ENCODE measurements at places on chromosomes 12 and 14.
A peak's percentile ranks its signal among the peaks of the same experiment; 100 is the strongest.

DNA sequence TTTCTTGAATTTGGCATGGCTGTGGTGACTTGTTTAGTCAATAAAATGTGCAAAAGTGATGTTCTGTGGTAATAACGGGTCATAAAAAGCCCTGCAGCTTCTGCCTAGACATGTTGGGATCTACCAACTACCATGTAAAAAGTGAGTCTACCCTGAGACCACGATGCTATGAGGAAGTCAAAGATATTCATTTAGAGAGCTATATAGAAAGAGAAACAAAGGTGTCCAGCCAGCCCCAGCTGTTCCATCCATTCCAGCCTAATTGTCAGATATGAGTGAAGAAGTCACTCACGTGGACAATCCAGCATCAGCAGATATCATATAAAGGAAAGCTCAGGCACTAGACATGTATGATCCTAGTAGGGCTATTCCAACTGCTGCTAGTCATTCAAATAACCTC, 117.2 kb upstream of the SSTR1 start:
- no peak for DNase-seq

- no peak for DNase-seq
Observed at GRCh38 chr14:55955175-55955574, 163.0 kb upstream of the PELI2 start.

DNA sequence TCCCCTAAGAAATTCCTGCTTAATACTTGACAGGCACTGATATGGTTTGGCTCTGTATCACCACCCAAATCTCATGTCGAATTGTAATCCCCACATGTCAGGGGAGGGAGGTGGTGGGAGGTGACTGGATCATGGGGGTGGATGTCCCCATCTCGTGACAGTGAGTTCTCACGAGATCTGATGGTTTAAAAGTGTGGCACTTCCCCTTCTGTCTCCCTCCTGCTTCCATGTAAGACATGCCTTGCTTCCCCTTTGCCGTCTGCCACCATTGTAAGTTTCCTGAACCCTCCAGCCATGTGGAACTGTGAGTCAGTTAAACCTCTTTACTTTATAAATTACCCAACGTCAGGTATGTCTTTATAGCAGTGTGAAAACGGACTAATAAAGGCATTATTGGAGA, 198.0 kb downstream of the FOXN3 start:
- DNase-seq: no peak

DNA sequence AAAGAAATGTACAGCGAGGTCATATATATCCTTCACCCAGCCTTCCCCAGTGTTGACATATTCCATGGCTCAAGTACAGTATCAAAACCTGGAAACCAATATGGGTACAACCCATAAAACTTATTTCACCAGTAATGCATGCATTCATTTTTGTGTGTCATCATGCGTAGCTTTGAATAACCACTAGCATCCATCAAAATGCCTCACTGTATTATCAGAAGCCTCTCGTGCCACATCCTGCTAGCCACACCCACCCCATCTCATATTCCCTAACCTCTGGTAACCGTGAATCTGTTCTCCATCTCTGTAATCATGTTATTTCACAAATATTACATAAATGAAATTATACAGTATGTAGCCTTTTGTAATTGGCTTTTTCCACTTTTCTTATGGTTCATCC, 314.3 kb downstream of the RAD51B start:
- no peak for DNase-seq

- DNase-seq: no peak
Observed at GRCh38 chr14:99819514-99819913, 26.3 kb downstream of the EML1 start.

GRCh38 chr14:42316693-42317092, 710.0 kb downstream of the LRFN5 start:
- DNase-seq: no peak

DNA sequence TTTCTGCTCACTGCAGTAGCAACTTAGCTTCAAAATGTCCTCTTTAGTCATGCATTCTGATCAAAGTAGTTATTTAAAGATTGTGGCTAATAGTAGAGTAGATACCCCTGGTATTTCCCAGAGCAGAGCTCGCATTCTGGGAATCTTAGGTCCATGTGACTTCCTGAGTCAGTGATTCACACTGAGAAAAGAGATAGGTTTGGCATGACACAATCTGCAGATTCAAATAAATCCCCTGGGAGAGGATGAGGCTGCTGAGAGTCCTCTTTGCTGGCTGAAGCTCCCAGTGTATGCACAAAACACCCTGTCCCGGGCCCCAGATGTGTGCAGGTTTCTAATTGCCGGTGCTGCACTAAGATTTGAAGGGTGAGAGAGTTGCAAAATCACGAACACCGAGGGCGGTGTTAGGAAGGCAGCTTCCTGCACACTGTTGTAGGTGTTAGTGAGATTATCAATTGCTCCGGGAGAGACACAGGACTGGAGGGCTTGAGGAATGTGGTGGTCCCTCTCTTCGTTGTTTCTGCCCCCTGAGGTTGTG, 233.2 kb downstream of the NRXN3 start:
- no peak for DNase-seq

GRCh38 chr12:58882826-58883225, 37.5 kb downstream of the LRIG3 start:
- no peak for DNase-seq

DNA sequence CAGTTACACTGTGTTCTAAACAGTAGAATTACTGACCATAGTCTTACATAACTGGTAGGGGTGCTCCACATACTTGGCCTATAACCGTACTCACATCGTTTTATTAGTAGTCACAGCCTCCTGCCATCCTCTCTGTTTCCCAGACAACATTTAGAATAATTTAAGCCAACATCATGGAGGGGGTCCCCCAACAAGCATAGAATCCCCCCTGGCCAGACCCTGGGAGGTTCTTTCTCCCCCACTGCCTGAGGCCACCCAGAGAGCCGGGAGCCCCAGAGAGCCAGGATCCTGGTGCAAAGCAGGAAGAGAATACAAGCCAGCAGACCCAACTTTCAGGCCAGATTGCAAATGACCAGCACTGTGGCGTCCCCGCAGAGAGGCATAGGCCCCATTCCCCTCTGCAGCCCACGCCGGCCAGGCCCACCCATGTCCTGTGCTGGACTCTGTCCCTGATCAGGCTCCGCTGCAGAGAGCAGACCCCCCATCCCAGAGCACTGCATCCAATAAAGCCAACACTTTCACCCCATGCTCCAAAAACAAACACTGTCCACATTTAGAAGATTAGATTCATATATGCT, 195.2 kb downstream of the NTF3 start:
- no peak for DNase-seq

DNA sequence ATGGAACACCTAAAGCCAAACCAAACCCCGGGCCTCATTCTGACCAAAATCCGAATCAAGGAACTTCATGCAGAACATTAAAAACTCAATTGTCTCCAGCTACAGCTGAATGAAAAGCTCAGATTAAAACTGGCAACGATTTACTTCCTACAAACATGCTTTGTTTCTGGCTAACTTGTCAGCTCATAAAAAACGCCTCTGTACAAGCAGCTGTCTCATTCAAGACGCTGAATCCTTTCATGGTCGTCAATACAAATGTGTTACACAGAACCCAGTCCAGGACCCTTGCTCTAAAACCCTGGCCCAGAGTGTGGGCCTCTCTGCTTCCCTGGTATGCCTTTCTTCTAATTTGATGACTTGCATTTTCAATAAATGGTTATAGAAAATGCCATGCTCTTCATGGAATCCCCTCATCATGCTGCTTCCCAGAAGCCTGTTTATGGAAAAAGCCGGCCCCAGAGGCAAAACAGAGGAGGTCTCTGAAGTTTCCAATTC, 183.1 kb downstream of the PHLDA1 start:
- peak; percentile 45 for DNase-seq

GRCh38 chr12:4216187-4216927, 57.2 kb upstream of the CCND2 start:
- no peak for DNase-seq

GRCh38 chr12:61566183-61566582, 694.0 kb upstream of the USP15 start:
- DNase-seq: no peak

- DNase-seq: peak; percentile 55
Observed at GRCh38 chr14:96762650-96763049, 34.5 kb upstream of the VRK1 start.

DNA sequence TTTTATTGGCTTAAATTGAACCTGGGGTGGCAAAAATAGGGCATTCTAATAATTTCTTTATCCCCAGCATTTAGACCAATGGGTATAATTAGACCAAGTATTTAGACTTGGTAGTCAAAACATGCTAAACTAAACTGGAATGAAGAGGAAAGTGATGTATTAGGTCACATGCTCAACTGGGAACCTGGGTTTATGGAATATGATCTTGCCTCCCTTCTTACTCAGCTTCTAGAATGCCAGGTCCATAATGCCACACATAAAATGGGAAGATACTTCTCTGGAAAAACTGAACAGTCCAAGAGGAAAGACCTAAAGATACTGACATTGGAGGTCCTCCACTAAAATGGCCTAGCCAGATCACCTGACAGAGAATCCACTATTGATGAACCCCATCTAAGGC, 6.2 kb upstream of the BIN2 start:
- DNase-seq: peak; percentile 61

DNA sequence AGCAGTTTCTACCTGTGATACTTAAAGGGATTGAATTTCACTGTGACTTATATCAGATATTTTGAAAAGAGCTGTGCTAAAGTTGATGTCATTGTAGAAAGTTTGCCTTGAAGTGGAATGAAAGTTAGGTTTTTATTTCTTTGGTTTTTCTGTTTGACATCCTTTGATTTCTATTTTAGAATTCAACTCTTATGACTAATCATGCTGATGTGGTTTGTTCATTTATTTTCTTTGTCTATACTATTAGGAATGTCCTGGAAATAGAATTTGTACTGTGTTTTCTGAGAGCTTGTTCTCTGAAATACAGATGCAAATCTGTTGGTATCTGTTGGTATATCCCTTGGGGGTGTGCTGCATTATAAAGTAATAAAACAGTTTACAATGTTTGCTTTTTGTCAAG, 3.3 kb downstream of the CNOT2 start:
- DNase-seq: no peak

- no peak for DNase-seq
Observed at GRCh38 chr12:72025524-72025923, 86.9 kb downstream of the TPH2 start.

DNA sequence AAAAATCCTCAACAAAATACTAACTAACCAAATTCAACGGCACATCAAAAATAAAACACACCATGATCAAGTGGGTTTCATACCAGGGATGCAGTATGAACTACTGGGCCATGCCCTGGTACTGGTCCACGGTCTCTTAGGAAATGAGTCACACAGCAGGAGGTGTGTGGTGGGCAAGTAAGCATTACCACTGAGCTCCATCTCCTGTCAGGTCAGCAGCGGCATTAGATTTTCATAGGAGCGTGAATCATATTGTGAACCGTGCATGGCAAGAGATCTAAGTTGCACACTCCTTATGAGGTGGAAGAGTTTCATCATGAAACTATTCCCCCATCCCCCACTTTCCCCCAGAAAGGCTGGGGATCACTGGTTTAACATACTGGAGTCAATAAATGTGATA, 6.7 kb upstream of the LGR5 start:
- DNase-seq: no peak

- DNase-seq: peak; percentile 88
Observed at GRCh38 chr12:76260390-76260748, 87.8 kb downstream of the BBS10 start.

DNA sequence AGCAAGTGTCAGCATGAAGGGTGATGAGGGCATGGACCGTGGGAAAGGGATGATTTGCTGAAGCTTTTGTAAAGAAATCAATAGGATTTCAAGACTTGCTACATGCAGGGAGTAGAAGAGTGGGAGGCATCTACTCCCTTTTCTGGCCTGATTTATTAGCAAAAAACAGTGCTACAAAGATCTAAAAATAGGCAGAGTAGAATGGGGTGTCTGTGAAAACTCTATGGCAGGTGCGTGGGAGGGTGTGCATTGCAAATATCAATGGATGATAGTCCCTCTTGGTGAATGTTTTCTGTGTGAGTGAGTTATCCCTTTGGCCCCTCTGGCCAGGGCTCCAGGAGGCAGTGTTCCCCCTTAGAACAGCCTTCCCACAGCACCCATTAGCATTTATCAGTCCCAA, 139.0 kb downstream of the SMOC1 start:
- DNase-seq: no peak

- DNase-seq: no peak
Observed at GRCh38 chr12:18886962-18887361, 149.0 kb downstream of the CAPZA3 start.

DNA sequence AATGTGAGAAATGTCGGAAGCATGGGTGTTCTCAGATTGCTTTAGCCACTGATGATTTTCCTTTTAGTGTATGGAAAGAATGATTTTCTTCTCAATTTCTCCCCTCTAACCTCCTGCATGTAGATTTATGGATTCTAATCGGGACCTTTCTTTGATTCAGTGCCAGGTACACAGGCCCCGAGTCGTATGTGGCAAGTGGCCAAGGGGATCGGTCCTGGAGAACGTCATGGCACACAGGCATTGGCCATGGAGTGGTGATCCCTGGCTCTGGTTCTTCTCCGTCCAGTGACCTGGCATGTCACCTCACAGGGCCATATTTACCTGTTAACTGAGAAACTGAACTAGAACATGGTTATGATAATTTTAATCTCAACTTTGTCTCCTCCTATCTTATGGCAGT, 58.1 kb downstream of the ETV6 start:
- DNase-seq: no peak

GRCh38 chr14:58575956-58576355, 61.8 kb upstream of the DACT1 start:
- no peak for DNase-seq

- no peak for DNase-seq
Observed at GRCh38 chr14:101071493-101071906, 168.0 kb upstream of the RTL1 start.

DNA sequence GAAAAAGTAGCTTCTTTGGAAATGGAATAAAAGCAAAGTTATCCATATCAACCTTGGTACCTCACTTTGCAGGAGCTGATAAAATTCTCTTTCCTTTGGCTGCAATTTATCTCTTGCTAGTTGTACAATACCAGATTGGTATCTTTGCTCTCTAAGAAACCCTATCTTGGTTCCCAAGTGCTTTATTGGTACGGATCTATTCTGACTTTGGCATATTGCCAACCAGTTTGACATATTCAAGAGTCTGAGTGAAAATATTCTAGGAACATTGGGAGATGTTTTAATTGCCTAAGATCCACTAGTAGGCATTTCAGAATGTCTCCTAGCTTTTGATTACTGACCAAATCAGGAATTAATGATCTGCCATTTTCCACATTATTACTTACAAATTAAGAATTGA, 167.2 kb upstream of the ATP2B1 start:
- no peak for DNase-seq

DNA sequence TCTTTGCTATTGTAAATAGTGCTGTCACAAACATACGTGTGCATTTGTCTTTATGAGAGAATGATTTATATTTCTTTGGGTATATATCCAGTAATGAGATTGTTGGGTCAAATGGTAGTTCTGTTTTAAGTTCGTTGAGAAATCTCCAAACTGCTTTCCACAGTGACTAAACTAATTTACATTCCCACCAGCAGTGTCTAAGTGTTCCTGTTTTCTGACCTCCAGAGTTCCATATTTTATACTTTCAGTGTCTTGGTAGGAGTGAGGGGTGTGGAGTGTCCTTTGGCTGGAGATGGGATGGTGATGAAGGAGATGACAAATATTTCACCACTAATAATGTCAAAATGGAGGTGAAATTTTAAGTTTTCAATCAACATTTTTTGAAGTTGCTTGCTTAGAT, 86.4 kb downstream of the DACT1 start:
- no peak for DNase-seq

Measured in foreskin fibroblast (primary cell).